SK-N-SH (cell line): ENCODE measurements at places on chromosomes 12 and 14. TPM values are rescaled to one million over a fixed set of nuclear protein-coding genes. Genes with fewer than 3 reads are reported as not detected.

PRKCH gene
- polyA plus RNA-seq, result 3.9 and 4.2 TPM in 2 replicates

SYNE3 gene
- polyA plus RNA-seq, result 1.8 and 2.0 TPM in 2 replicates

PPP1R1A gene
- polyA plus RNA-seq, result not detected in 2 replicates

RNASE1 gene
- not detected in 2 replicates for polyA plus RNA-seq

OR6C2 gene
- not detected in 2 replicates for polyA plus RNA-seq

ADCK1 gene
- polyA plus RNA-seq, result 10.4 and 11.4 TPM in 2 replicates

HOXC11 gene
- not detected in 2 replicates for polyA plus RNA-seq

AQP6 gene
- 0.10 and 0.21 TPM in 2 replicates for polyA plus RNA-seq

MUCL1 gene
- not detected in 2 replicates for polyA plus RNA-seq

IL22 gene
- not detected in 2 replicates for polyA plus RNA-seq

ASCL1 gene
- polyA plus RNA-seq, result 0.21 and 0.28 TPM in 2 replicates

TAS2R42 gene
- not detected in 2 replicates for polyA plus RNA-seq

IFNG-AS1 gene
- polyA plus RNA-seq, result not detected in 2 replicates

HOXC6 gene
- 6.1 and 9.1 TPM in 2 replicates for polyA plus RNA-seq

HRK gene
- 0.02 and 0.03 TPM in 2 replicates for polyA plus RNA-seq

TMPO gene
- 20.8 and 22.1 TPM in 2 replicates for polyA plus RNA-seq

SLC6A13 gene
- polyA plus RNA-seq, result 0.05 and 0.11 TPM in 2 replicates

CCDC177 gene
- polyA plus RNA-seq, result not detected in 2 replicates

VTI1B gene
- 59.2 and 71.8 TPM in 2 replicates for polyA plus RNA-seq

PRB2 gene
- not detected in 2 replicates for polyA plus RNA-seq

ANKLE2 gene
- polyA plus RNA-seq, result 55.1 and 85.2 TPM in 2 replicates

ASB8 gene
- polyA plus RNA-seq, result 13.8 and 16.9 TPM in 2 replicates

CISTR gene
- polyA plus RNA-seq, result not detected in 2 replicates

KSR2 gene
- polyA plus RNA-seq, result 0.12 and 0.15 TPM in 2 replicates

TUNAR gene
- 0.02 and 0.03 TPM in 2 replicates for polyA plus RNA-seq

DHRS2 gene
- 1.1 and 1.2 TPM in 2 replicates for polyA plus RNA-seq

OTOGL gene
- polyA plus RNA-seq, result 0.61 and 0.97 TPM in 2 replicates
